ENCODE measurements at places on chromosomes 7 and 10.

- DNase-seq: no peak
These were observed 20.3 kb upstream of the SFRP5 start for GRCh38 chr10:97791824-97792721.

- DNase-seq: no peak
These were observed 88.9 kb downstream of the KCNMA1 start for GRCh38 chr10:77548671-77549070.

DNA sequence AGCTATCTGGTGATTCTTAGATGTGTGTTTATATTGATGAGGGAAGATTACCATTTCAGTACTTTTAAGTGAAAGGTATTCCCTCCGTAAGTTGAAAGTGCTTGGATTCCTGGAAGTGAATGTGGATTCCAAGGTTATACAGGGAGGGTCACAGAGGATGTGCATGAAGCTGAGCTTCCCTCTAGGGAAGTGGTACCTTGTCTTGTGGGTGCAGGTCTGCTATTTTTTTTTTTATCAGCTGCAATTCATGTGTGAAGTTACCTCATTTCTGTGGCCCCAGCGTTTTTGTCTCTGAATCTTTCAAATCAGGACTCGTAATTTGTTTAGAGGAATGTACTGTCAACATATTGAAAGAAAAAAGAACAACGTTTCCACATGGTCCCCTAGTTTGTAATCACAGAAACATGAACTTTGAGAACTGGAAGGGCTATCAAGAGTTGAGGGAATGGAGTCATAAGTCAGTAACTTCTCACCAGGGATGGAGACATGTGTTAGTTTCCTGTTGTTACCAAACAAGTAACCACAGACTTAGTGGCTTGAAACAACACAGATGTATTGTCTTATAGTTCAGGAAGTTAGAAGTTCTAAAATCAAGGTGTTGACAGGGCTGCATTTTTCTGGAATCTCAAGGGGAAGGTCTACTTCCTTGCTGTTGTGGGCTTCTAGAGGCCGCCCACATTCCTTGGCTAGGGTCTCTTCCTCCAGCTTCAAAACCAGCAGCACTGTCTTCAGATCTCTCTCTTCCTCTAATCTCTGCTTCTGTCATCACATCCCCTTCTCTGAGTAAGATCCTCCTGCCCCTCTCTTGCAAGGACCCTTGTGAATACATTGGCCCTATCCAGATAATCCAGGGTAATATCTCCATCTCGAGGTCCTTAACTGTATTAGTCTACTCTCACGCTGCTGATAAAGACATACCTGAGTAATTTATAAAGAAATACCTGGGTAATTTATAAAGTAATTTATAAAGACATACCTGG lies 64.4 kb downstream of the RAB18 start:
- DNase-seq: no peak

- DNase-seq: no peak
These were observed at the start of gene SEMA4G for GRCh38 chr10:100969187-100970075. Gene SEMA4G (plus strand): TSS chr10:100969504. CDS start chr10:100972913, 3,409 bp downstream.

DNA sequence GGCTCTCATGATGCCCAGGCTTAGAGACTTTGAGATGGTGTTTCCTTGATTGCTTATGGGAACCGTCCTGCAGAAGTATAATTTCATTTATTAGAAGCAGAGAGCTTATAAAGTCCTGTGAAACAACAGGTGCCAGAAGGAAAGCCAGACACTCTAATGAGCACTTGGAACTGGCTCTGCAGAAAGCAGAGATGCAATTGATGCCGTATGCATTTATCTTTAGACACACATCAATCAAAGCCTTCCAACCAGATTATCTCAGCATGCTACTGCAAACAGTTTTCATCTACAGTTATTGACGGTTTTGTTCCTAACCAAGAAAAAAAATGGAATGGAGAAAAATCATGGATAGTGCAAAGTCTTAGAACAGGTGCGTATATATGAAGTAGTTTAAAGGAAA lies 371.7 kb upstream of the PRKCQ start:
- no peak for DNase-seq

DNA sequence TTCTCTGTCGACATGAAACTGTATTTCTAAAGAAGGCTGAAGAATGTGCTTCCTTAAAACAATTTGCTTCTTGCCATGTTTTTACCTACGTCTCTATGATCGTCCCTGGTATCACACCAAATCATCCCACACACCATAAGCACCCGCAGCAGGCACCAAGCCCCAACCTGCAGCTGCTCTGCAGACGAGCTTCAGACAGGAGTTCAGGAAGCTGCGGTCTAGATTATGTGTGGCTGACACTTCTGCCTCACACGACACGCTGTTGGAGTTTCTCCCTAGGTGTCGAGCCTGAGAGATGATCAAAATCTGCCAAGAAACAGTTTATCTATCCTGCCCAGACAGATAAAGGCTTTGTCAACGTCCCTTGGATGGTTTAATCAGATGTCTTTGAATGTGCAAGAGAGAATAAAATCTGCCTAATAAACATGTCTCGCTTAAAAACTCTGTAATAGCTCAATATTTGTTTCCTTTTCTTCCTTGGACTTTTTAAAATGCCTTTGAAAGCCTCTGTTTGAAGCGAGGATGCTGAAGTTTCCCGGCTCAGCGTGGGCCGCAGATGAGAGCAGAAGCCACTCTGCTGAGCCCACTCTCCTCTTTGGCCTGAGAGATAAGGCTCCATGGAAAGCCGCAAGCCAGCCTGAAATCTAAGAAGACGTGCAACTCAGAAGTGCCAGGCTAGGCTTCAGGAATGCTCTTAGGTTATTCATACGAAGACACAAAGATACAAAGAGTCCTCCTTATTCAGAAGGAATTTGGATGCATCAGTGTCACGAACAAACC lies 158.3 kb upstream of the PFKP start:
- no peak for DNase-seq

- DNase-seq: no peak
These were observed 8.8 kb downstream of the LIMK1 start for GRCh38 chr7:74092321-74092963.

DNA sequence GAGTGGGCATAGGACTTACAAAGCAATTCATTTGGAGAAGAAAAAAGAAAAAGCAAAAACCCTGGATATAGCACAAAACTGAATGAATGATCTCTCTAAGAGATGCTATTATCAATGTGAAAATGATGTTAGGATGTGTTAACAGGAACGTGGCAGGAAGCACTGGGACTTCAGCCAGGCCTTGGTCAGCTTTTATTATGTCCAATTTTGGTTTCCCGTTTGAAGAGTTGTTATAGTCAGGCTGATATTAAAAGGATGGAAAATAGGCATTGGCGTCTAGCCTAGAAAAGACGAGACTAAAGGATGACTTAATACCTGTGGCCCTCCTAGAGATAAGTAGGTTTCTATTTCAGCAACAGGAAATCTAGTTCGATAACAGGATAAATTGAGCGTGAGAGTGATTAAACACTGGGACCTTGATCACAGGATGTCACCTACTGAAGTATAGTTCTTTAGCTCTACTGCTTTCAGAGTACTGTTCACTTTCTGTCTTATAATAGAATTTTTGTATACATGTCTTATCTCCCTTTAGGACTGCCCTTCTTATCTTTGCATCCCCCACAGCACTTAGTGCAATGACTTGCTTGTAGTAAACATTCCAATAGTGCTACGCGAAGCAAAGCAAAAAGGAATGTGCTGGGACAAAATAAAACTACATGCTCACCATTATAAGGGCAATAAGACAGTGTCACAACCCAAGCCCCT lies 99.8 kb upstream of the AGBL3 start:
- DNase-seq: peak; percentile 29

DNA sequence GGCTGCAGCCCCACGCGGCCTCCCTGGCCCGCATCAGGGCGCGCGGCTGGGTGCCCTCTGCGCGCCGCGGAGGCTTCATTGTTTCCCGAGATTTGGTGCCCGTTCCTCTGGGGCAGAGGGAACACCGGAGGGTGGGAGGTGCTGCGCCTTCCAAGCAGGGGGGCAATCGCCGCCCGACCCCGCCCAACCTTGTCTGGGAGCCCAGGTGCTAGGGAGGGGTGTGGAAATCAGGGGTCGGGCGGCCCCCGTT lies 1.0 kb upstream of the NRP1 start:
- no peak for DNase-seq

DNA sequence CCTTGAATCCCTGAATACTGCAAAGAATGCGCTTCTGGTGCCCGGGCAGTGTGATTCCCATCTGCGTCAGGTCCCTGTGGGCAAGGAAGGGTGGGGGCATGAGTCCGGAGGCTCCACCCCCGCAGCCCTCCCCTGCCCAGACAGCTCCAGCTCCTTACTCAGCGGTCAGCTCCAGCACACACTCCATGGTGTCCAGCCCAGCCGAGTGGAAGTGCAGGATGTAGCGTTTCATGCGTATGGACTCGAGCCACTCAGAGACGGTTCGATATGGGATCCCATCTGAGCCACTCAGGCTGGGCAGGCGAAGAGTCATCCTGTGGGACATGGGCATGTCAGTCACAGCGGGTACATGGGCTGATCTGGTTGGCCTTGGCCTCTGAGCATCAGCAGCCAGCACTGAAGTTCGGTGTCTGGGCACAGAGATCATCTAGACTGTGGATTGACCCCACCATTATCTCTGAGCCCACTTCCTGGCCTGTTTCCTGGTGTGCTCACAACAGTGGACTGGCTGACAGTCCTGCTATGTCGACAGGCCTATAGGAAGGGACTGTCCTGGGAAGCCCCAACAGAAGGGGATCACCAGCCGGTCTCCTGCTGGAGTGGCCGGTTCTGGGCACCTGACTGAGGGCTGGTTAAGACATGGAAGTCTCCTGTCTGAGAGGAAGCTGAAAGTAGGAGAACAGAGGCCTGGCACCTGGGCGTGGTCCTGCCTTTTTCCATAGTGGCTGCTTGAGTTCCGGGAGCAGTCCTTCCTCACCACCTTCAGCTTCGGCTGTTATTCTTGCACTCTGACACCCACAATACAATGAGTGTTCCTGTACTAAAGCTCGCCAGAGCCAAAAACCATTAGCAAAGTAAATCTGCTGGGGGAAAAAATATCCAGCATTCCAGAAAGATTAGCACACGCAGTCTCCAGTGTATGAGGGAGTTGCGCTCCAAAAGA lies 10.6 kb downstream of the ZYX start:
- DNase-seq: peak; percentile 62

DNA sequence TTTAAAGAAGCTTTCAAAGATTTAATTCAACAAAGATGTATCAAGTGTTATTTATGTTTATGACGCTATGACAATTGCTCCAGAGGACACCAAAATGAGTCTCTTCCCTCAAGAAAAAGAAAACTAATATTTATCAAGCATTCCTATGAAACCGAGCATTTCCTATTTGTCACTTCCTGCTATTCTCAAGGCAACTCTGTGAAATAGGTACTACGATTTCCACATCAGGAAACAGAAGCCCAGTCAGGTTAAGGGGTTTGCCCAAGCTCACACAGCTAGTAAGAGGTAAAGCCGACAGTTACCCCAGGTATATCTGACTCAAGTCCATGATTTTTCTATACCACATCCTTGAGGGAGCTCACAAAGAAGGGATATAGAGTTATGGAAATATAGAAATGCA lies 85.9 kb downstream of the TRIL start:
- peak; percentile 24 for DNase-seq

GRCh38 chr10:127216274-127216673 lies 19.9 kb upstream of the INSYN2A start:
- no peak for DNase-seq

DNA sequence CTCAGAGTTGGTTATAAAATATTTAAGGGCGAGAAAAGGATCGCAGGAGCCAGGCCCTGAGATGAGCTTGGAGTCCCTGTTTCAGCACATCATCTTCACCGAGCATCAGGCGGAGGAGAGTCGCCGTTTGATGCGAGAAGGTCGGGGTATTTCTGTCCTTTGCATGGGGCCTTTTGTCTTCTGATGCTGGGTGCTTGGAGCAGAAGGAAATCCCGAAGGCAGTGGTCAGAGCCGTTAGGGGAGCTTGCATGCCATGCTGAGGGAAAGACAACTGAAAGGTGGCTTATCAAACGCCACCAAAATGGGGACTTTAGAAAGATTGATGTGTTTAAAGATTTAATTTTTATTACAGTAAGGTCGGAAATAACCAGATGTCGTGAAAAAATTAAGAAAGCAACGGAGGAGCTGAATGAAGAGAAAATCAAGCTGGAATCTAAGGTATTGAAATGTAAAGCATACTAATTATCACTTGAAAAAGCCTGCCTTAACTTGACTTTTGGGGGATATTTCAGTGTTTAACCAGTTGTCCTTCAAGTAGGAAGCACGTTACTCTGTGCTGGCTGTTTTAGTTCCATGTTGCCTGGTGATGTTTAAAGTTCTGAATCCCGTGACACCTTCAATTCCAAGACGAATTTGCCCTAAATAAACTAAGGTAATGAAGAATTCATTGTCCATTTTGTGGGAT lies 845 bp downstream of the CCDC172 start:
- no peak for DNase-seq

GRCh38 chr7:28432105-28432504 lies 19.8 kb downstream of the CREB5 start:
- DNase-seq: no peak

Measured in foreskin keratinocyte (primary cell).